ENCODE measurements at places on chromosomes 2 and 18.

- no peak for DNase-seq
Observed at GRCh38 chr2:64593035-64593655, 60.6 kb downstream of the SERTAD2 start.

GRCh38 chr18:3110034-3110752 is 97.2 kb upstream of the LPIN2 start:
- DNase-seq = no peak

DNA sequence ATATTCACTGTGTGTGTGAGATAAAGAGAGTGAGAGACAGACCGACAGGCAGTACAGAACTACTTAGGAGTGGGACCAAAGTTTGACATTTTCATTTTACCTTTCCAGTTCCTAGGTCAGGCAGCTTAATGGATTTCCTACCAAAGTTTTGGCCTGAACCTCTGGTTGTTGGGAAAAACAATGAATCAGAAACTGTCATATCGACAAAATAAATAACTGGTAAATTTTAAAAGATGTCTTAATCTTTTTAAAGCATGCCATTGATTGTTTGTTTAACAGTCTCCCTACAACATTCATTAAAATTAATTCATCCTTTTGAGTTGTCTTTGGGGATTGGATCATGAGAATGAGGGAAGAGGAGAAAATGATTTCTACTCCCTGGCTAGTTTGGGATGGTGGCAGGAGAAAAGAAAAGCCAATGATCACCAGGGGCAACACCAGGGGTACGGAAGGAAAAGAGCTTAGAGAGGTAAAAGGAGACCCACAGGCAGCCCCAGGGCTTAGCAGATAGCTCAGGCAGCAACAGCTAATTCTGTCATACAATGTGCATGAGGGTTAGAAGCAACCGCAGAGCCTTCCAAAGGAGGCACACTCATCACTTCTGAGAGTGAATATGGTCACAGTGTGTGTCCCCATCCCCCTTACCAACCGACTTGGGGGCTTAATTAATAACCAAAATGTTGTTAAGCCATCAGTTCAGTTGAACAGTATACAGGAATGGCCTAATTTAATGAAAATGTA is 98.5 kb downstream of the CCDC141 start:
- no peak for DNase-seq

DNA sequence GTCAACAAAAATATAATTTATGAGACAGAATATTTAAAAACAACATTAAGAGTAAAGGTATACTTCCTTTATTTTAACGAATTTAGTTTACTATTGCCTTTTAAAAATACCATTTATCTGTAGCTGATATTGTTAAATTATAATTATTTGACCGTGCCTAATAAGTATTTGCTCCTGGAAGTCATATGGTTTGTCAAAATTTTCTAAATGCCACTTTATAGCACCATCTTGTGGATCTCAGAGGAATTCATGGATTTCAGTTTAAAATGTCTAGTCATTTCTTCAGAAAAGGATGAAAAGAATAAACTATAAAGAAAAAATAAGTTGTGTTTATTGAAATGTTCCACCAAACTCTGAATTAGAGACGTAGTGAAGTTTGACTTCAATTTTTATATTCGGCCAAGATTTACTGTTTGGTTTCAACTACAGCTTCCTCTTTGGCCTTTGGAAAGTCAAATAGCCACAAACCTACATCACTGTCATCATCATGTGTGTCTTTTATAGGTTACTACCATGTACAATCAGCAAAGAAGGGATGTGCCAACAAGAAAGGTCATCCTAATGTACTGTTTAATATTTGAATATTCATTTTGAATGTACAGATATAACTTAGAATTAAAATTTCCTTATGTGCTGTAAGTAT is 10.3 kb upstream of the FTCDNL1 start:
- no peak for DNase-seq

DNA sequence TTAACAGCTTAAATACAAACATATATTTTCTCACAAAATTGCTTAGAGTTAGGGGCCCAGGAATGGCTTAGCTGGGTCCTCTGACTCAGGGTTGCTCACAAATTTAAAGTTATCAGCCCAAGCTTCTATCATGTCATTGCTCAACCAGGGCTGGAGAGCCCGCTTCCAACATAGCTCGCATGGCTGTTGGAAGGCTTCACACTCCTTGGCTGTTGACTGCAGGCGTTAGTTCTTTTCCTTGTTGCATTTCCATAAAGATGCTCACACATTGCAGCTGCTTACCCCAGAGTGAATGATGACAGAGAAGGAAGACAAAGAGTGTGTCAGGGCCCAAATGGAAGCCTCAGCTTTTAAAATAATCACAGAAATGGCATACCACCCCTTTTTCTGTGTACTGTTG is 62.9 kb upstream of the TFPI start:
- no peak for DNase-seq

DNA sequence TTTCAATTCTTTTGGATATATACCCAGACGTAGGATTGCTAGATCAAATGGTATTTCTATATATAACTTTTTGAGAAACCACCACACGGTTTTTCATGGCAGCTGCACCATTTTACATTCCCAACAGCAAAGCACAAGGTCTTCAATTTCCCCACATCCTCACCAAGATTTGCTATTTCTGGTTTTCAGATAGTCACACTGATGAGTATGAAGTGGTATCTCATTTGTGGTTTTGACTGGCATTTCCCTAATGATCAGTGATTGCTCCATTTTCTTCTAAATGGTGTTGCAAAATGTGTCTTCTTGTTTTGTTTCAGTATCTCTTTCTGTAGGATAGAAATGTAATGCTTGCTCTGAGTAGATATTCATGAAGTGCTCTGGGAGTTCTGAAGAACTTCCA is 52.0 kb downstream of the ANKRD44 start:
- DNase-seq = peak; percentile 28

GRCh38 chr2:38613849-38614213 is 11.1 kb upstream of the HNRNPLL start:
- no peak for DNase-seq

GRCh38 chr2:128347701-128348539 is 29.3 kb upstream of the HS6ST1 start:
- no peak for DNase-seq

DNA sequence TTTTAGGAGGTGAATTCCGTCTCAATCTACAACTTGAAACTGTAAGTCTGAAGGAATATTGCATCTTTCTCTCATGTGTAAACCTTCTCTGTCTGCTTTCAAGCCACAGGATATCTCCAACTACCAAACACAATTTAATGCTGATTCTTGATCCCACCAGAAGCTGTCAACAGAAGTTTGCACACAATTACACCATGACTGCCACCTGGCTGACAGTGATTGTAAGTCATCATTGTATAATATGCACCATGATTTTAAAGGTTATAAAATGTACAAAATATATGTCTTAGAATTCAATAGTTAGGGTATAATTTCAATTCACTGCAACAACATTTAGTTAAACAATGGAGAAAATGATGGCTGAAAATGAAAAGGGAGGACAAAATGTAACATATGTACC is 18.4 kb downstream of the PREPL start:
- peak; percentile 12 for DNase-seq

GRCh38 chr2:122927197-122927596 is 1097.9 kb upstream of the CNTNAP5 start:
- DNase-seq = no peak

- DNase-seq = no peak
Observed at GRCh38 chr18:50013363-50014138, 181.4 kb downstream of the MYO5B start.

- DNase-seq = no peak
Observed at GRCh38 chr2:210663631-210664089, 107.3 kb downstream of the CPS1 start.

DNA sequence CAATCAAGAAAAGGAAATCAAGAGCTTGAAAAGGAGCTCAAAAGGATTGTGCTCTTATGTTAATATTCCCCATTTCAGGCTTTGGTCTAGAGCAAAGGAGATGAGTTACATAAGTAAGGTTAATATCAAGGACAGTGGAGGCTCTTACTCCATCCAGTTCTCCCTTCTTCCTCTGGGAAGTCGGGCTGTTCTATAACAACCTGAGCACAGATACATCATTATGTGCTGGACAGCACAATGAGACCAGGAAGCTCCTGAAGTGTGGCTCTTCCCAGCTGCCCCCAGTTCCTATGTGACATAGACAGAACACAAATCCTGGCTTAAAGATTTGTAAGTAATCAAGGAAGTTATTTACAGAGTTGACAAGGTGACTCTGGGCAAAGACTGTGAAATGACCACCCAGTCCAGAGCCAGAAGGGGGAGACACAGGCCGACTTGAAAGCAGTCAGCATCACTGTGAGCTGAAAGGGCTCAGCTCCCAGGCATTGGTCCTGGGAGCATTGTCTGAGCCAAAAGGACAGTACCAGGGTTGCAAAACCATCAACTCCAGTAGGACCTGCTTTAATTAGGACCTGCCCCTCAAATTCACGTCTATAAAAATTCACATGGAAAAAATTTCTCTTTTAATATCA is 917.6 kb upstream of the ACVR2A start:
- DNase-seq = peak; percentile 17

- DNase-seq = no peak
Observed at GRCh38 chr2:230944757-230945372, 19.8 kb upstream of the GPR55 start.

DNA sequence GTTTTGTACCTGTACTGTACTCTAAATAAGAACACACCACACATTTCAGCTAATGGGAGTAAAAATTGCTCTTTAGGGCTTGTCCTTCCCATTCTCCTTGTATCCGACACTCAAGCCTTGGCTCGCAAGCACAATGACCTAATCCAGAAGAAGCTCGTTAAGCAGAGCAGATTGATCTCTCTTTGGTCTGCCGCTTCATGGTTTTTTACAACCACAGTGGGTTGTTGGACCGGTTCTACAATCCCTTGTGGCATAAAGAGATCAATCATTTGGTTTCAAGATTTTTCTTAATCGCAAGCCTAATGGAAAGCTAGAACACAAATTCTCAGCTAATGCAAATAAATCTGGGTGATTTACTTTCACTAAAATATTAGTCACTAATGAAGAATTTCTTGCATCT is 662.1 kb downstream of the LRP1B start:
- DNase-seq = peak; percentile 5

GRCh38 chr2:43027097-43027873 is 199.1 kb downstream of the ZFP36L2 start:
- DNase-seq = no peak

GRCh38 chr2:124310671-124311070 is 285.6 kb downstream of the CNTNAP5 start:
- DNase-seq = no peak

GRCh38 chr2:69195706-69196105 is 182.7 kb downstream of the ANTXR1 start:
- DNase-seq = peak; percentile 18

GRCh38 chr2:40915651-40916050 is 463.8 kb upstream of the SLC8A1 start:
- no peak for DNase-seq

DNA sequence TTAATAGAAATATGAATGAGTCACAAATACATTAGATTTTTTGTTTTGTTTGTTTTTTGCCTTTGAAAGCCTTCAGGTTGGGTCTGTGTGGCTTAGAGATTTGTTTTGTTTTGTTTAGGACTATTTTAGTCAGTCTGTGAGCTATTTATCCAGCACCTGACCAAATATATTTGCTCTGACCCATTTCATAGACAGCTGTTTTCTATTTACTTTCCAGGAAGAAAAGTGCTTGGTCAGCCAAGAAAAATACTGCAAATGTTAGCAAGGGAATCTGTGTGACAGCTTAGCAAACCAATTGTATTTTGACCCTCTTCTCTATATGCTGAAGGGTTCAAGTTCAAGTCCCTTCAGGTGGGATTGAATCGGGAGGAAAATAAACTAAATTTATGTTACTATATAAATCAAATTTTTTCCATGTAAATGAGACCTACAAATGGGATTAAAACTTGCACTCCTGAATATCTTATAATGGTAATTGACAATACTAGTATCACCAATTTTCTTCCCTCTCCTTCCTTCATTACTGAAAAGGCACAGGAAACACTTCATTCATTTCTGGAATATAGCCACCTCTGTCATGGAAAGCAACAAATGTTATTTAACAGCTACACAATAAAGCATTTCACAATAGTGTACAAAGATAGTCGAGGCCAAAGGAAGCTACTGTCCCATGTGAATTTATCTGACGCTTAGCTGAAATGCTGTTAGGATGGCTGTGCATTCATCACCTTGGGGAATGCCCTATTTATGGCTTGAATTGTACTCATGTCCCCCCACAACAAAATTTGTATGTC is 23.1 kb upstream of the KLF7 start:
- DNase-seq = no peak

DNA sequence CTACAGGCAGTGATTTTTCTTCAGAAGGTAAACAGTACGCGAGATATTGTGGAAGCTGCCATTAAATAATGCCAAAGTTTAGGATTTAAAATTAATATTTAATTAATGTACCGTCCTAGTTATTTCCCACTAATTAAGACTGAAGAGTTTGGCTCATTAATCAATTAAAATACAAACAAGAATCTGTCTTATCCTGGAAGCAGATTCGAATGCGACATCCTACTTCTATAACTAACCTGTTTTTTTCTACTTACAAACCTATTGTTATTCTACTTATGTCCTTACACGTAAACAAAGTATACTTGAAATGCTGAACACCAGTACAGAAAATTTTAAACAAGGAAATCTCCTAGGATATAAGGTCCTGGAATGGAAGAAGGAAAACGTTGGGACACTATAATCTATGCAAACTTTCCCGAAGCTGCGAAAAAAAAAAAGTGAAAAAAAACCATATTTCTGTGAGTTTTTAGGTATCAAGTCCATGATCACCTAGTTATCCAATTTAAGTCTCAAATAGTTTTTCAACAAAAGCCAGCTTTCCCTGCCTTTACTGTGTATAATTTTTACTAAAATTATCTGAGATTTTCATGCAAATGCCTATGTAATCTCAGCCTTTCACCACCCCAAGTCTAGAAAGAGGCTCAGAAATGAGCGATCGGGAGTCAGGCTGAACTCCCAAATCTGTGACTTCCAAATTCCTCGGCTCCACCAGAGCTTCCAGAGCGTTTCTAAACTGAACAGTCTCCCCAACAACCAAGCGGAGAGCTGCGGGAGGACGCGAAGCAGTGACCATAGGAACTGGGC is 1.2 kb upstream of the C2orf15 start:
- DNase-seq = no peak

- no peak for DNase-seq
Observed at GRCh38 chr18:2396162-2396505, 175.2 kb downstream of the METTL4 start.

- no peak for DNase-seq
Observed at GRCh38 chr2:36801088-36801487, 104.6 kb downstream of the VIT start.

- peak; percentile 72 for DNase-seq
Observed at GRCh38 chr2:204535356-204535755, 9.9 kb upstream of the PARD3B start.

- DNase-seq = peak; percentile 40
Observed at GRCh38 chr2:68357605-68358337, 7.3 kb upstream of the PLEK start.

DNA sequence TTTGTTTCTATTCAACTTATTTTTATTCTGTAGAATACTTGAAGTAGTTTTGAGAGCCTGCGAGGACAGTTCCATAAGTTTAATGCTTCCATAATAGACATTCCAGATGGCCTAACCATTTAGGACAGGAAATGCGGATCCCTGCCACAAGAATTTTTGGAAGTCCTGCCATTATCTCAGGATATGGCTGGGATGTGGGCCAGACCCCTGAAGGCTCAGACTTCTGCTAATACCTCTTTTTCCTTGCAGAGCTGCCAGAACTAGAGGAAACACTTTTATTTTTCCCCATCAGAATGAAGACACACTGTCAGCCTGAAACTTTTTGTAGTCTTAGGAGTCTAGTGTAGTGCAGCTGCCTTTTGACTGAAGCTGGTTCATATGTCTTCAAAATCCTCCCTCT is 806.5 kb downstream of the TDRD15 start:
- DNase-seq = no peak
